GM13976 (cell line): ENCODE measurements at places on chromosomes 2 and 18.
A peak's percentile ranks its signal among the peaks of the same experiment; 100 is the strongest.

DNA sequence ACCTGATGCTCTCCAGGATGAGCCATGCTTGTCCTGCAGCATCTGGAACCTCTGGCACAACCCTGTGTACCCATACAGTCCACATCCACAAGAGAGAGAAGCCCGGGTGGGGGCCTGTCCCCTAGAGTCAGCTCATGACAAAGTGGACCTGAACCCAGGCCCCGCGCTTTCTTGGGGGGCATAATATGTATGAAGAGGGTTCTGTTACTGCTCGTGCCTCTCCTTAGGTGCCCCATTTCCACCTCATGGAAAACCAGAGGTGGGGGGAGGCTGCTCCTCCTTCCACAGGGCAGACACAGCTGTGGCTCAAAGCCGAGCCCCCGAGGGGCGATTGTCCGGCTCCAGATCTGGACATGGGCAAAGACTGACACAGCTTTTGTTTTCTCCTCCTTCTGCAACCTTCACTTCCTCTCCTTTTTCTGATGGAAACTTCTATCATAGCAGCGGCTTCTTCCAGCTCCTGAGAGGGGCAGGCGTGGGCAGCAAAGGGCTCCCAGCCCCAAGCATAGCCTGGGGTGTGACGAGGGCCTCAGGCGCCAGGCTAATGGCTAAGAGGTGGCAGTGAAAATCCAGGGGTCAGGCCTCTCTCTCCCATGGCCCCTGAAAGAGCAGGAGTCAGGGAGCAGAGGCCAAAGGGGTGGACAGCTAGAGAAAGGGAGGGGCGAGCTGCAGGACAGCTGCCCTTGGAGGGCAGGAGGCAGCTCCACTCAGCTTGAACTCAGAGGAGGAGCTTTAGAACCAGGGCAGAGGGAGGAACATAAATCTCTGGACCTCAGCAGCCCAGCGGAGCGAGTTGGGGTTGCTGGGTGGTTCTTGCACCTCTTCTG, 155.5 kb downstream of the ZFP36L2 start:
- no peak for DNase-seq

DNA sequence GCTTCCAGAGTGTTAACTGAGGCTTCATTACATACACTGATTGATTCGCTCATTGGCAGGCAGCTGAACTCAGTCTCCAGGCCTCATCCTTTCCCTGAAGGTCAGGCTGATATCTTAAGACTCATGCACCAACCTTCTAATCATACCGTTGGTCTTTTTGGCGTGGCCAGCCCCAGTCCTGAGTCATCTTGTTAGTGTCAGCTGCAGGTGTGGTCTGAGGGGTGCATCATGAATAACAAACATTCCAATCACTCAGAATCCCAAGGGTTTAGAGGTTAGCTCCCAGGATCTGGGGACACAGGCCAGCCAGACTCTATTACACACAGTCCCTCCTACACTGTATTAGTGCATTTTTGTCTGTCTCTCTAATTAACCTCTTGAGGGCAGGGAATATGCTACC, 271.5 kb downstream of the HRH4 start:
- no peak for DNase-seq

GRCh38 chr2:173568054-173568453, 213.4 kb downstream of the CDCA7 start:
- DNase-seq = no peak

DNA sequence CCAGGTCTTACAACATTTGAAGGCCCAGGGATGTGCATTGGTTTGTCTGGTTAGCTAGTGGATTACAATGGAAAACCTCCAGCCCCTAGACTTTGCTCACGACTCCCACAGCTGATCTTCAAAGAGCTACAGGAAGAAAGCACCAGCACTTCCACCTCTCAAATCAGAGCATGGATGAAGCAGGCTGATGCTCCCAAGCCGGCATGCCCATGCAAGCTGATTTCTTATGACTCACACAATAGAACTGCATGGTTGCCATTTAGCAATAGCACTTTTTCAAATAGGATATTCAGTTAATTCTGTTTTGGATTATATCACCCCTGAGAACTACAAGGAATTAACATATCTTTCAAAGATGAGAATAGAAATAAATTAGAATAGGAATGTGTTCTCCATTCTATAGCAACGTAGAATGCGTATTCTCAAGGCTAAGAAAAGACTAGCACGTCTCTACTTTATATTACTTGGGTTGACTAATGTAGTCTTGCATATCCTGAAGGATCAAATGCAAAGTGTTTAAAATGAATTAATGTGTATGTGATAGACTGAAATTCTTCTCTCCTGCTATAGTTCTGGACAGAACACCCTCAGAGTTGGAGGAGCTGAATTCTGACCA, 292.4 kb downstream of the TRIB2 start:
- DNase-seq = no peak

DNA sequence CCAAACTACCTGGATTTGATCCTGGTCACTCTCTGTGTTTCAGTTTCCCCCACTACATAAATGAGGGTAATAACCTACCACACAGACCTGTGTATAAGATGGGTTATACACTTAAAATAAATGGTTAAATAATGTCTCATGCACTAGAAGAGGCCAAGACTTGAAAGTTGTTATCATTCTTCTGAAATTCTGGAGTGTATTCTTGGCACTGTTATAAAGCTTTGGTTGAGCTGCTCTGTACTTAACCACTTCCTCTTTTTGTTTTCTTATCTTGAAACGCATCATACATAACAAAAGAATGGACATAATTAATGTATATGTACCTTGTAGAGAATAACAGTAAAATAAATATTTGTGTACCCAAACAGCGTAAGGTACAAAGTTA, 281.0 kb downstream of the AFF3 start:
- peak; percentile 40 for DNase-seq

DNA sequence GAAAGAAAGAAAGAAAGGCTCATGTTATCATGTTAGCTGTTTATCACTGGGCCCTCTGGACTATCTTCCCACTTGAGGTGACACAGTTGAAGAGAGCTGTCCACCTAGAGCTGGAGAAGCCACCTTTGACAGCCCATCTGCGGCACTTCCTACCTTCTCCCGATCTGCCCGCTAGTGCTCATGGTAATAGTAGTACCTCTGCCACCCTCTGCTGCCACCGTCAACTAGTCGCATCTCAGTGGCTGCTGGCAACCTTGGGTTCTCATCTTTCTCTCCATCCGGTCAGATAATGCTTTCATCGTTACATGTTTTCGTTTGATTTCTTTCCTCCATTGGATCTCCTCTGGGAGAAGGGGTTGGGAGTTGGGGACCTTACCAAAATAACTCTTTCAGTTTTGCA, 63.2 kb upstream of the COPS8 start:
- no peak for DNase-seq

DNA sequence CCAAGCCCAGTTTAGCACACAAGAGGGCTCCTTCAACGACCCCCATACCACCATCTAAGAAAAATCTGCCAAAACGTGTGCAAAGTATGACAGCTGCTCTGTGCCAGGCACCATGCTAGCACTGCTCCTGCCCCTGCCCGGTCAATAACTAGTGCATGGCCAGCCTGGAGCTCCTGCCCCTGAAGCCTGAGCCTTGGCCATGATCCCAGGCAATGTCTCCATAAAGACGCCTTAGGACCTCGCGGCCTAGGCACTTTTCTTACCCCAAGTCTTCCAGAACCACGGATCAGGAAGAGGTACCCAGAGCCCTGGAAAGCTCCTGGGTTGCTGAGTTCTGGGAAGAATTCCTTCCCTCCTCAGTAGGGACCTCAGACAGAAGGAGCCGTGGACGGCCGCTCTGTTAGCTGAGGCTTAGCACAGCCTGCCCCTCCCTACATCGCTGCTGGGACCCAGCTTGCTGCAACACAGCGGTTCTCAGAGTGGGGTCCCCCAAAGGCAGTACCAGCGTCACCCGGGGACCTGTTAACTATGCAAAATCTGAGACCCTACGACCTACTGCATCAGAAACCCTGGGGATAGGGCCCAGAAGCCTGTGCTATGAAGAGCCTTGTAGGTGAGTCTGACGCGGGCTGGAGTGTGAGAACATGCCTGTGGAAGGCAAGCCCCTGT, 117.8 kb upstream of the TWIST2 start:
- no peak for DNase-seq

- no peak for DNase-seq
Measured at GRCh38 chr2:69082430-69082997, 69.5 kb downstream of the ANTXR1 start.

DNA sequence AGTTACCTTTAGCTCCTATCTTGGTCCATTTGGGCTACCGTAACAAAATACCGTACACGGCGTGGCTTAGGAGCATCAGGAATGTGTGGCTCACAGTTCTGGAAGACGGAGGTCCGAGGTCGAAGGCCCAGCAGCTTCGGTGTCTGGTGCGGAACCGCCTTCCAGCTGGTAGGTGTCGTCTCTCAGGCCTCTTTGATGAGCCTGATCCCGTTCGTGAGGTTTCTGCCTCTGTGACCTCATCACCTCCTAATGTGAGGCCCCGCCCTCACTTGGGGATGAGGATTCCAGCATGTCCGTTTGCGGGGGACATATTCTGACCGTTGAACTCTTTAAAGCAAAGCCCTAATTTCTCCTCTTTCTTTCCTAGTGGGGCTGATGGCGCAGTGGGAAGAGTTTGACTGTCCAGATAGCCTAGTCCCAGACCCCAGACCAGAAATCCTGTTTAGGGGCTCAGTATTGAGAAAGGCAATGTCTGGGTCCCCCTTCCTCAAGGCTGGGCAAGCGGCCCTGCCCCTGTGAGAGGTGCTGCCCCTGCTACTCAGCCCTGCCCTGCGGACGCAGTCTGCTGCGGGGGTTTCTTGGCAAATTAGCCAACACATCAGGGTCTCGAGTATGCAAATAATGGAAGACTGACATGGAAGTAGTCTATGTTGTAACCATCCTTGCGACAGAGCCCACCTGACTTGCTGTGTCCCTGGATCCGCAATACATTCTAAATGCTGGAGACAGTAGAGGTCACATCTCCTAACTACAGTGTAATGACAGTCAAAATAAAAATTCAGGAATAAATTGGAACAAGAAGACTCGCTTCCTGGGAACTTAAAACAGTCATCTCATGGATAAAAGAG, 128.0 kb downstream of the ASB1 start:
- DNase-seq = no peak

DNA sequence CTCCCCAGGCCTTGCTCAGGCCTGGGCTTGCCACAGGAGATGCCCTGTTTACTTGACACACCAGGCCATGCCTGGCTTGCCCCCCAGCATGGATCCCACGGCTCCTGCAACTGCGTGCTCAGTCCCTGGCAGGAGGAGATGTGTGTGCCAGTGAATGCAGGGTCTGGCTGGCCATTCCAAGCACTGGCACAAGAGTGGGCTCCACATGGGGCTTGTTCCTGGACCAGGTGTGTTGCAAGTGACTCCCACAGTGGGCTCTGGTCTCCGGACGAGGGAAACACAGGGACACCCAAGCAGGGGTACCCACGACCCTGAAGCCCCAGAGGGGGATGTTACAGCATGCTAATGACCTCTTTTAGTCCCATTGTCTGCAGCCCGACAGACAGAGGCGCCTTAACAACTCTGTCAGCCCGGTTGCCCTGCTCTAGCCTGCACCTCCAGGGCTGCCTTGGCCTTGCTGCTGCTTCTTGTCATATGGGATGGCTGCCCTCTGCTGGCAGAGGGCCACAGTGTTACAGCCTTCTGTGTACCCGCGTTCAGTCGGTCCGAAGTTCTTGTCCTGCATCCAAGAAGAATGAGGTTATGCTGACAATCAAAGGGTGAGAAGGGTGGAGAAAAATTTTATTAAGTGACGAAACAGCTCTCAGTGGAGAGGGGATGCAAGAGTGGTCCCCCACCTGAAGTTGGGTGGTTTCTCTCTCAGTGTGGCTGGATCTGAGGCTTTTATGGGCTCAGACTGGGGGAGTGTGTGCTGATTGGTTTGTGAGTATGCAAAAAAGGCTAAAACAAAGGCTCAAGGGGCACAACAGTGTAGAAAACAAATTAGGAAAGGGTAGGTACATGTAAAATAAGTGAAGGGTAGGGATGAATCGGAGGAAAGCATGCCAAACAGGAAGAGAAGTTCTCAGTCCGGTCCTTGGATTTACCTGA, 180.4 kb downstream of the MBD5 start:
- DNase-seq = no peak

- DNase-seq = peak; percentile 70
Measured at GRCh38 chr18:76405681-76406356, 89.2 kb downstream of the ZNF516 start.

GRCh38 chr18:9240270-9240669, 94.3 kb upstream of the TWSG1 start:
- DNase-seq = no peak

DNA sequence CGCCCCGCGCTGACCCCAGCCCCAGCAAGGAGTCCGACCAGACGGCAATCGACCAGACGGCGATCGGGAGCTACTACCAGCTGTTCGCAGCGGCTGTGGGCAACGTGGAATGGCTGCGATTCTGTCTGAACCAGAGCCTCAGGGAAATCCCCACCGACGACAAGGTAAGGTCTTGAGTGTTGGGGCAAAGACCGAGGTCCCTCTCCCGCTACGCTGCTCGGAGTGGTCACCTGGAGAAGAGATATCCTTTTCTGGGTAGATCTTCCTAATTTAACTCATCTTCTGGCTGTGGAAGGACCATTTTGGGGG, 704 bp downstream of the ANKRD53 start:
- peak; percentile 12 for DNase-seq

DNA sequence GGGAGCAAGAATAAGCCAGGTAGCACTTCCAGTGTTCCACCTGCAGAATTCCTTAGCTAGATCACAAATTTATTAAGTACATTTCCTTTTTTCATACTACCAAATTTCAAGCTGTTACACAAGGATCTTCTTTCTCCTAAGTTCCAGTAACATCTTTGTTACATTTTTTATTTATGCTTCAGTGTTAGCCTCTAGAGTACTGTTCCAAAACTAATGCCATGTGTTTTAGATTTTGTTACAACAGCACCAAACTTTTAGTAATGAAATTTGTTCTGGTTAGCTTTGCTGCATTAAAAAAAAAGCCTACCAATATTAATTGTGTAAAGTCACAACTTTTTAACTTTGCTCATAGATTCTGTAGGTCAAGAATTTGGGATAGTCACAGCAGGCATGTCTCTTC, 161.1 kb downstream of the CAMKMT start:
- DNase-seq = no peak

- DNase-seq = no peak
Measured at GRCh38 chr2:37459095-37459981, 114.9 kb downstream of the QPCT start.

DNA sequence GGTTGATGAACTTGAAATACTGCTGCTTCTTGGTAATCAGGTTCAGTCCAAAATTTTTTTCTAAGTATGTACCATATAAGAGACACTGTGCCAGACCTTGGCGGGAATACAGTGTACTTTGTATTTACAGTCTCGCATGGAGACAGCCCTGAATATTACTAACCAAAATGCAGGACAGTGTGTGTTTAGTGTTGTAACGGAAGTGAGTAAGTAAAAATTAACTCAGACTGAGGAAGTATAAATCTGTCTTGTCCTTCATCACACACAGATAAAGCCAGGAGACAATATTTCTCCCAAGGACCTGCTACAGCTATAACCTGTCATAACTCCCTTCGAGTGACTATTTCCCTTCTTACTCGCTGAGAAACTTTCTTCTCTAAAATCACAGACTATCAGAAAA, 76.9 kb downstream of the ACTR3 start:
- DNase-seq = peak; percentile 1

DNA sequence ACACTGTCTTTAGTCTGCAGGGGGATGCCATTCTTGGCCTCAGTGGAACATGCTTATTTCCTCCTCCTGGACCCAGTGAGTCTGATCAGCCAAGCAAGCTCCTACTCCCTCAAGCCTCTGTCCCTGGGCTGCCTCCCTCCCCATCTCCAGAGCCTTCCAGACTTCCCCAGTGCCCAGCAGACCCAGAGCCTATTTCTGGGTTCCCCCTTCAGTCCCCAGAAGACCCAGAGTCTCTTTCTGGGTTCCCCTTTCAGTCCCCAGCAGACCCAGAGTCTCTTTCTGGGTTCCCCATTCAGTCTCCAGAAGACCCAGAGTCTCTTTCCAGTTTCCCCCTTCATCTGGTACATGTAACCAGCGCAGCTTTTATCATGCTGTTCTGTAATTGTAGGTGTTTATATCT, 17.0 kb upstream of the PKDCC start:
- no peak for DNase-seq
